ENCODE measurements at places on chromosomes 3 and 15. TPM values are rescaled to one million over a fixed set of nuclear protein-coding genes. Genes with fewer than 3 reads are reported as not detected.
A peak's percentile ranks its signal among the peaks of the same experiment; 100 is the strongest.

DNA sequence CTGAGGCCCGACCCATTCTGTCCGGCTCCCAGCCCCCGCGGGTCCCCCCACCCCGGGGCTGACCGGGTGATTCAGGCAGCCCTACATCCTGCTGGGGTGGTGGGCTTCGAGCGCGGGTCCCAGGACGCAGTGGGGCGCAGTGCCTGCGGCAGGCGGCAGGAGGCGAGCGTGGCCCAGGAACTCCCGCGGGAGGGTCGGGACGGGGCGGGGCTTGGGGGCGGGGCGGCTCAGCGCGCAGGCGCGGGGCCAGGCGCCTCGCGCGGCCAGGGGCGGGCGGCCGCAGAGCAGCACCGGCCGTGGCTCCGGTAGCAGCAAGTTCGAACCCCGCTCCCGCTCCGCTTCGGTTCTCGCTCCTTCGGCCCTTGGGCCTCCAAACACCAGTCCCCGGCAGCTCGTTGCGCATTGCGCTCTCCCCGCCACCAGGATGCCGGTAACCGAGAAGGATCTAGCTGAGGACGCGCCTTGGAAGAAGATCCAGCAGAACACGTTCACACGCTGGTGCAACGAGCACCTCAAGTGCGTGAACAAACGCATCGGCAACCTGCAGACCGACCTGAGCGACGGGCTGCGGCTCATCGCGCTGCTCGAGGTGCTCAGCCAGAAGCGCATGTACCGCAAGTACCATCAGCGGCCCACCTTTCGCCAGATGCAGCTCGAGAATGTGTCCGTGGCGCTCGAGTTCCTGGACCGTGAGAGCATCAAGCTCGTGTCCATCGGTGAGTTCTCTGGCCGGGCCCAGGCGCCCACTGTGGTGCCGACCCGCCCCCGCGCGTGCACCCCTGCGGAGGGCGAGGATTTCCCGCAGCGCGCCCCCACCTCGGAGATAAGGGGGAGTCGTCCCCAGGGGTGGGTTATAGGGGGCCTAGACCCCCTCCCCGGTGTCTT, at the start of gene FLNB:
FLNB (plus strand) TSS at position 282 of the 885 bp plus-strand sequence; CDS start at position 425, 143 bp downstream.
- peak; percentile 70 for ATAC-seq

- ATAC-seq, result peak; percentile 47
Measured at GRCh38 chr3:142947799-142948575, 15.5 kb downstream of the PAQR9 start.

DNA sequence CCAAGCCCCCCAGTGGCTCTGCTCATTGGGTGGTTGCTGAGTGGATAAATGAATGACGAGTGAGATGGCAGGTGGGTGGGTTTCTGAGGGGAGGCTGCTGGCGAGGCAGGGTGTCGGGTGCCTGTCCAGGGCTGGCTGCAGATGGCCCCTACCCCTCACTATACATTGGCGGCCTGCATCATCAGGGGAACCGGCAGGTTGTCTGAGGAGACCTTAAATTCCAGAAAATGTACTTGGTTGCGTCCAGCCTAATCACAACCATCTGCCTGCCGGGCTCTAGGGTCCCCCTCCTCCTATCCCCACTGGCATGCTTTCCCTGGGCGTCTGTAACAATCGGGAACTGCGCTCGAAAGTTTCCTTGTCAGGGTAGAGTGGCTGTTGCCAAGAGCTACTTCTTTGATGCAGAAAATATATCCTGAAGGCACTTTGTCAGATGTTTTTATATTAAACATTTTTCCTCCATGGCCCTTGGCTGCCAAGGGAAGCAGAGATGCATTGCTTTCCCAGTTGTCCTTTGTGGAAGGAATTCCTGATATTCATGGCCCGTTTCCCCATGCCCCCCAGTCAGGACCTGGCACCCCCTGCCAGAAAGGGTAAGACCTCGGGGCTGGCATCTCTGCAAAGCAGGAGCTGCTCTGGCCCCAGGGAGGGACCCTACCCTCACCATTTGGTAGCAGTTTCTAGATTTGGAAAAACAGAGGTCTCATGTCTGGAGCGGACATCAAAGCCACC, 22.9 kb downstream of the SMAD6 start:
- ATAC-seq, result no peak

GRCh38 chr15:90412356-90413194, 24.5 kb downstream of the IQGAP1 start:
- ATAC-seq, result peak; percentile 92

UCN2 gene
- 2.2 TPM for total RNA-seq

DNA sequence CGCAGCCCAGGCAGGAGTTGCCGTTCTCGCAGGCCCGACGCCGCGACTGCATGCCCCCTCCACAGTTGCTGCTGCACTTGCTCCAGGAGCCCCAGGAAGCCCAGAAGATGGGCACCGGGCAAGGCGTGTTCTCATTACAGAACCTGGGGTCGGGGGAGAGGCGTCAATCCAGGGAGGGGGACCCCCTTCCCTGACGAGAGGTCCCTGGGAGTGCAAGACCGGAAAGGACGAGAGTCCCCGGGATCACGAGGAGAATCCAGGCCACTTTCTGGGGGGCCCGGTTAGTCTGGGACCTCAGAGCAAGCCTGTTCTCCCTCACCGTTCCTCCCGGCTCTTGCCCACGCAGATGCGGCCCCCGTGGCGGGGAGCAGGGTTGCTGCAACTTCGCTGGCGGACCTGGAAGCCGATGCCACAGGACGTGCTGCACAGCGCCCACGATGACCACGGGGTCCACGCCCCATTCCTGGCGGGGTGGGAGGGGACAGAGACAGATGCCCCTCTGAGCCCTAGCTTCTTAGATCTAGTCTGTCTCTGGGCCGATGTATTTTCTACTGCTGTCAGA, 113.9 kb downstream of the SEMA5B start:
- ATAC-seq, result no peak

MAGEL2 gene
- 0.08 TPM for total RNA-seq

DNA sequence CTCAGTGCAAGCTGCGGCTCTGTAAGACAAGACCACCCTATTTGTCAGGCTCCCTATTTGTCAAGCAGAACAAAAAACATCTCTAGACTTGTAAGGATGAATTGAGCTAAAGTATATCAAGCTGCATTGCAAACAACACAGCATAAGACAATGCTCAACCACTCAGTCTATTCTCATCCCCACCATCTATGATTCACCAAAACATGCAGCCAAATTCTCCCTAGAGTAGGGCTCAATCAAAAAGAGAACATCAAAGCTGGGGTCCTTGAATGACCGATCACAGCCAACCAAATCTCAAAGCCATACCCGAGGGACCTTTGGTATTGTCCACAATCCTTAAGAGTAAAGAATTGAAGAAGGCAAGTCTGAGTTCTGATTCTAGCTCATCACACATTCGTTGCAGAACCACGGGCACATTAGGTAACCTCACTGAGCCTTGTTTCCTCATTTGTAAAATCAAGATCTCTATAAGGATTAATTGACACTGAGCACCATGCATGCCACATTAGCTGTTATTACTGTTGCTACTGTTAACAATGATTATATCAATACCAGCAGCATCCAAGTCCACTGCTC, 31.2 kb downstream of the RFTN1 start:
- ATAC-seq, result no peak

GRCh38 chr3:146493761-146494160, 24.4 kb upstream of the PLSCR2 start:
- no peak for ATAC-seq

DNA sequence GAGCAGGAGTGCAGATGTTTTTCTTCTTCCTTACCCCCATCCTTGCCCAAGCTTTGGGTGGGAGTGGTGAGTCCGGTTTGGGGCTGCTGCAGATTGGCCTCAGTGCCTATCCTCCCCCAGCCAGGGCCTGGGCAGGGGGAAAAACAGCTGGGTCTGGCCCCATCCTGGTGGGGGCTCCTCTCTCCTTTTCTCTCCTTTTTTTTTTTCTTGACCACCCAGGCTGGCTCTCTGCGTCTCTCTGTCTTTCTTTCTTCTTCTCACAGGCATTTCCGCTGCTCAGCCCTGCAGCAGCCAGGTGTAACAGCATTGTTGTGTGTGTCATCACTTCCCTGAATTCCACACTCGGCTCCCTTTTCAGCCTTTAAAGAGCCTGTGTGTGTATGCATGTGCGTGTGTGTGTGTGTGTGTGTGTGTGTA, 2.0 kb downstream of the FOXL2NB start:
- ATAC-seq, result no peak

GRCh38 chr3:36903119-36903882, 41.6 kb downstream of the TRANK1 start:
- no peak for ATAC-seq

CSPG4 gene
- total RNA-seq, result 1.9 TPM

DNA sequence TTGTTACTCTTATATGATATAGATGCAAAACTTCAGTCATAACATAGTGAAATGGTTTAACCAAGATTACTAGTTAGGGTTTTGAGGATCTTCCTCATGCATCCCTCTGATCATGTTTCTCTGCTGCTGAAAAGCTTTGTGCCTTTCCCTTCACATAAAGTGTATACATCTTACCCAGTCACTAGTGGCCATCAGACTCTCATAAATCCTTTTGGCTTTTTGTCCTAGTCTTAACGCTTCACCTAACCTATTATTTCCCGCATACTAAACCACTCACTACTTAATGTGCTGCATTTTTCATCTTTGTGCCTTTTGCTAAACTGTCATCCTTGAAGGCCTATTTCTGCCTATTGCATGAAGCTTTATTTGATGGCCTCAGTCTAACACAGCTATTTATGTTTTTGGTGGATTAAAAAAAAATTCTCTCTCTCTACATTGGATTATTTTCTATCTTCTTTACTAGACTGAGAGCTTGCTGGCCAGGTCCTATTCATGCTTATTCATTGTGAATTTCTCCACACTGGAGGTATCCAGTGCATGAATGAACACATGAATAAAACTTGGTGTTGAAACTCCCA, 717.6 kb upstream of the GOLIM4 start:
- ATAC-seq, result no peak

IGSF11 gene
- 0.32 TPM for total RNA-seq

DNA sequence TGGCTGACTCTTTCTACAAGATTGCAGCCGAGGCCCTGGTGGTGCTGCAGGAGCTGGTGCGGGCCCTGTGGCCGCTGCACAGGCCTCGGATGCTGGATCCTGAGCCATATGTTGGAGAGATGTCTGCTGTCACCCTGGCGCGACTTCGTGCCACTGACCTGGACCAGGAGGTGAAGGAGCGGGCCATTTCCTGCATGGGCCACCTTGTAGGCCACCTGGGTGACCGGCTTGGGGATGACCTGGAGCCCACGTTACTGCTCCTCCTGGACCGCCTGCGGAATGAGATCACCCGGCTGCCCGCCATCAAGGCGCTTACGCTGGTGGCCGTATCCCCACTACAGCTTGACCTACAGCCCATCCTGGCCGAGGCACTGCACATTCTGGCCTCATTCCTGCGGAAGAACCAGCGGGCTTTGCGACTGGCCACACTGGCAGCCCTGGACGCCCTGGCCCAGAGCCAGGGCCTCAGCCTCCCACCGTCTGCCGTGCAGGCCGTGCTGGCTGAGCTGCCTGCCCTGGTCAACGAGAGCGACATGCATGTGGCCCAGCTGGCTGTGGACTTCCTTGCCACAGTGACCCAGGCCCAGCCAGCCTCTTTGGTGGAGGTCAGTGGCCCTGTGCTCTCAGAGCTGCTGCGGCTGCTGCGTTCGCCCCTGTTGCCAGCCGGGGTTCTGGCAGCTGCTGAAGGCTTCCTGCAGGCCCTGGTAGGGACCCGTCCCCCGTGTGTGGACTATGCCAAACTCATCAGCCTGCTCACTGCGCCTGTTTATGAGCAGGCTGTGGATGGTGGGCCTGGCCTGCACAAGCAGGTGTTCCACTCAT, 20.3 kb downstream of the CAND2 start:
- no peak for ATAC-seq

GOLGA8G gene
- total RNA-seq, result not detected

GRCh38 chr3:24318677-24319287, 175.9 kb downstream of the THRB start:
- ATAC-seq, result no peak

NR1I2 gene
- total RNA-seq, result not detected

NEIL1 gene
- total RNA-seq, result 4.7 TPM

- ATAC-seq, result peak; percentile 63
Measured at GRCh38 chr3:15976524-15976923, 178.7 kb upstream of the ANKRD28 start.

GRCh38 chr3:113247675-113248458, 36.5 kb downstream of the BOC start:
- no peak for ATAC-seq

DNA sequence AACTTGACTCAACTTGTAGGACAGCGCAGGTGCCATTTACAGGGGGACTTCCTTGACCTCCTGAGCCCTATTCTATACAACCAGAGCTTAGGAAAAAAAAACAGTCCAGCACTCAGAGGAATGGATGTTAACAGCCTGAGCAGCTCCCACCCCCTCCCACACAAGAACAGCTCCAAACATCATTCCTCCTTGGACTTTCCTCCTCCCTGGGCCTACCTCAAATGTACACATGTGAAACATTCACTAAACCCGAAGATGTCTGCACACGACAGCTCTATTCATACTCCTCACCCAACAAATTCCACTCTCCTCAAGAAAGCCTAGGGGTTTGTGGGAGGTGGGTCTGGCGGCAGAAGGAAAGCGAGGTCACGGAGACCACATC, 503 bp upstream of the ATRIP start:
- ATAC-seq, result peak; percentile 2

- no peak for ATAC-seq
Measured at GRCh38 chr3:13772321-13772745, 107.5 kb downstream of the WNT7A start.

GREM1 gene
- total RNA-seq, result 9.2 TPM

GRCh38 chr3:114508976-114509375, 215.1 kb downstream of the TIGIT start:
- no peak for ATAC-seq

DNA sequence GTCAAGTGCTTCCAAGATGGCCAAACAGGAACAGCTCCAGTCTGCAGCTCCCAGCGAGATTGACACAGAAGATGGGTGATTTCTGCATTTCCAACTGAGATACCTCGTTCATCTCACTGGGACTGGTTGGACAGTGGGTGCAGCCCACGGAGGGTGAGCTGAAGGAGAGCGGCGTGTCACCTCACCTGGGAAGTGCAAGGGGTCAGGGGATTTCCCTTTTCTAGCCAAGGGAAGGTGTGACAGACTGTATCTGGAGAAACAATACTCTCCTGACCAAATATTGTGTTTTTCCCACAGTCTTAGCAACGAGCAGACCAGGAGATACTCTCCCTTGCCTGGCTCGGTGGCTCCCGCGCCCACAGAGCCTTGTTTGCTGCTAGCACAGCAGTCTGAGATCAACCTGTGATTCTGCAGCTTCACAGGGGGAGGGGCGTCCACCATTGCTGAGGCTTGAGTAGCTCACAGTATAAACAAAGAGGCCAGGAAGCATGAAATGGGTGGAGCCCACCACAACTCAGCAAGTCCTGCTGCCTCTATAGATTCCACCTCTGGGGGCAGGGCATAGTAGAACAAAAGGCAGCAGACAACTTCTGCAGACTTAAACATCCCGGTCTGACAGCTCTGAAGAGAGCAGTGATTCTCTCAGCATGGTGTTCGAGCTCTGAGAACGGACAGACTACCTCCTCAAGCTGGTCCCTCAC, 293.5 kb upstream of the SUCLG2 start:
- no peak for ATAC-seq

DNA sequence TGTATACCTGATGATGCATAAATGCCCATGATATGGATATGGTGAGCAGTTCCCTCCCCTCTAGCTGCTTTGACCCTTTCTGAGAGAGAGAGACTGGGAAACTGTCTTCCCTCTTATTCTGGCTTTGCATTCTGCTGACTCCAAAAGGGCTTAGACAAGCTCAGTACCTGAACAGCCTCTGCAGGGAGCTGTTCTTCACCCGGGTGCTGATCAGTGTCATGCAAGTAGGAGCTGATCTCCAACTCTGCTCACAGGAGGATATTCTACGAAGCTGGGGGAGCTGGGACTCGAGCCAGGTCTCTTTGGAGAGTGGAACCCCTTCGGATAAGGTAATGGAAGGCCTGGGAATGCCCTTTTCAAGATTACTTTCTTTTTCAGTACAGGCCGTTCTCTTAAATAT, 237.1 kb downstream of the RYR3 start:
- ATAC-seq, result peak; percentile 59

GRCh38 chr3:55860049-55860721, 373.1 kb upstream of the WNT5A start:
- ATAC-seq, result no peak

Measured in esophagus mucosa (tissue), 1 donor.